ENCODE measurements at places on chromosomes 16 and 17.

- no peak for DNase-seq
Measured at GRCh38 chr16:17101646-17102045, 369.1 kb downstream of the XYLT1 start.

GRCh38 chr16:72894293-72895151 lies 153.4 kb downstream of the ZFHX3 start:
- DNase-seq = no peak

DNA sequence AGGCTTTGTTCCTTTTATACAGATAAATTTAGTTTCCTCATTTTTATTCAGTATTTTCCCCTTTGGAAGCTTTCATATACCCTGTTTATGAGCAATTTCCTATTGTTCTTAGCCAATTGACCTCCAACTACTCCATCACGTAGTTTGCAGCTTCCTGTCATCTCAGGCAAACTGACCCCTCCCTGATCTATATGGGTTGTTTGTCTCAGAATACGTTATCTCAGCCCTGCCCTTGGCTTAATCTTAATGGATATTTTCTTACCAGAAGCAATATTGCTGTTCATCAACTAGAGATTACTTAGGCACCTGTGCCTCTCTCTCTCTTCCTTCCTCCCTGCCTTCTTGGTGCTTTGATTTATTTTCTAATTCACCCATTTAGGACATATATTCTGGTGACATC lies 81.2 kb downstream of the ZNF18 start:
- no peak for DNase-seq

GRCh38 chr16:58678716-58679115 lies 5.9 kb downstream of the SLC38A7 start:
- no peak for DNase-seq

GRCh38 chr17:9028202-9028987 lies 7.1 kb downstream of the NTN1 start:
- DNase-seq = no peak

- no peak for DNase-seq
Measured at GRCh38 chr17:7729816-7730215, 12.3 kb downstream of the DNAH2 start.

GRCh38 chr16:72394526-72394925 lies 222.6 kb upstream of the PMFBP1 start:
- no peak for DNase-seq

DNA sequence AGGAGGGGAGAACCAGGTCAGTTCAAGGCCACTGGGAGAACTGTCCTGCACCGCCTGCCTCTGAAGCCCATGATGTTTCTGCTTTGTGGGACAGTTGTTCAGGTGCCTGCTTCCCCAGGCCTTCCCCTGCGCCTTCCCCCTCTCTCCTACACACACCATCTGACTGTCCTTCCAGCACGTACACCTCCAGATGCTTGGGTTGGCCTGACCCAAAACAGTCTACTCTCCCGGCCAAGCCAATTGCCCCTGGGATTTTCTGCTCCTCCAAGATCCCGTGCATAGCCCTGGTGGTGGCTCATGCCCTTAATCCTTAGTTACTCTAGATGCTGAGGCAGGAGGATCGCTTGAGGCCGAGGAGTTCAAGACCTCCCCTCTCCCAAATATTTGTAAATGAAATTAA lies 684 bp upstream of the RSAD1 start:
- no peak for DNase-seq

GRCh38 chr16:54341892-54342776 lies 55.5 kb upstream of the IRX3 start:
- no peak for DNase-seq

DNA sequence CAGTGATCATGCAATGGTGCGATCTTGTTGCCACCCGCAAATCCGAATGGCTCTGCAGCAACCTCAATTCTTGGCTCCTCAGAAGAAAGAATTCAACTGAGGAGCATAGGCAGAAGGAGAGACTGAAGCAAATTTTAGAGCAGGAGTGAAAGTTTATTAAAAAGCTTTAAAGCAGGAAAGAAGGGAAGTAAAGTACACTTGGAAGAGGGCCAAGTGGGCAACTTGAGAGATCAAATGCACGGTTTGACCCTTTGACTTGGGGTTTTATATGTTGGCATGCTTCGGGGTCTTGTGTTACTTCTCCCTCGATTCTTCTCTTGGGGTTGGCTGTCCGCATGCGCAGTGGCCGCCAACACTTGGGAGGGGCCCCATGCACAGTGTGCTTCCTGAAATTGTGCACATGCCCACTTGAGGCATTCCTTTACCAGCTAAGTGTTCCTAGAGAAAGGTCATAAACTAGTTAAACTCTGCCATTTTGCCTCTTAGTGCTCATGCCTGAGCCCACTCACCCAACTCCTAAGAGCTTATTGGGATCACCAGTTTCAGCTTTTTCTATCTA lies 36.7 kb downstream of the ZNRF1 start:
- no peak for DNase-seq

GRCh38 chr16:56357241-56357764 lies 68.0 kb downstream of the AMFR start:
- no peak for DNase-seq

- DNase-seq = no peak
Measured at GRCh38 chr17:3657874-3658783, 10.2 kb downstream of the TAX1BP3 start.

- no peak for DNase-seq
Measured at GRCh38 chr17:43979671-43980070, 24.8 kb upstream of the NAGS start.

DNA sequence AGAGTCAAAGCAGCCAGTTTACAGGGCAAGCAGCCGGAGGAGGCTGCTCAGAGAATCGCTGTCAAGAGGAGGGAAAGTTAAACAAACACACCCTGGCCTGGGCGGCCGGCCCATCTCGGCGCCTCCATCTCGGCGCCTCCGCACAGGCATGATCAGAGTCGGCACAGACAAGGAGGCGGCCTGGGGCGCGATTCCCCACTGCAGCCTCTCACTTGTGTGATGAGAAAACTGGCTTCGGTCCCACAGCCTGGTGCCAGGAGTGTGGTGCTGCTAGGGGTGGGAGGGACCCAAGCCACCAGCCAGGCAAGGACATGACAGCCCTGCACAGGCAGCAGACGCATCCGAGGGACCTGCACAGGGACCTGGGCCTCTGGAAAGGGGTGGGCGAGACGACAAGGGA lies 17.7 kb downstream of the SLC38A10 start:
- no peak for DNase-seq

DNA sequence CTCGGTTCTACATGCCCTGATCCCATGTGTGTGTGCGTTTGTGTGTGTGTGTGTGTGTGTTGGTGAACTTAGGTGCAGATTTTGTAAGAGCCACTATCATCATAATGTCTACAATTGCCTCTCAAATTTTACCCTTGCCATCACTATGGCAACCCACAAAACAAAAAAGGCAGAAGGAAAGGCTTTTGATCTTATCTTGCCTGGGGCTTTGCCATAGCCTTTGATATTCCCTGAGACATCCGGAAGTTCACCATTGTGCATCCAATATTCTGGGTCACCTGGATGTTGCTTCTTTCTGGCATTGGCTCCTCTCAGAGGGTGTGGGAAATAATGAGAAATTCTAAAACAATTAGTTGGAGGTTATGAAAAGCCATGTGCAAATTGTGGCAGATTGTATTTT lies 114.7 kb downstream of the HAPSTR1 start:
- DNase-seq = no peak

DNA sequence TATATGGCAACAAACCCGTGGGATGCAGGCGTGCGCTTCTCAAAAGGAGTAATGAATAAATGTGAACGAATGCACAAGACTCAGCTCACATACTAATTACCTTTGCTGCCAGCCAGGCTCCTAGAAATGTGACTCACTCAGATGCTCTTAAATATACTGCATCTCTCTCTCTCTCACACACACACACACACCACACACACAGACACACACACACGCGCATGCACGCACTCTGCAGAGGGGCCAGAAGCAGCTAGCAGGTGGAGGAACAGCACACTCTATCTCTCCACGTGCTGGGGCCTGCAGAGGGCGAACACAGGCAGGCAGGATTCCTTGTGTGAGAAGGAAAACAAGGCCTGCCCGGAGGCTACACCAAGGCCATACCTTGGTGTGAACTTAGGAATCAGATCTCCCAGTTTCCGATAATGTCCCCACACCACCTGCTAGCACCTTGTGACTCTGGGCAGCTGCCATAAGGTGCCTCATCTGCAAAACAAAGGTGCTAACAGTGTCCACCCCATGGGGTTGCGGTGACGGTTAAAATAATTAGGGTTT lies 5.3 kb downstream of the GPRC5B start:
- DNase-seq = no peak

DNA sequence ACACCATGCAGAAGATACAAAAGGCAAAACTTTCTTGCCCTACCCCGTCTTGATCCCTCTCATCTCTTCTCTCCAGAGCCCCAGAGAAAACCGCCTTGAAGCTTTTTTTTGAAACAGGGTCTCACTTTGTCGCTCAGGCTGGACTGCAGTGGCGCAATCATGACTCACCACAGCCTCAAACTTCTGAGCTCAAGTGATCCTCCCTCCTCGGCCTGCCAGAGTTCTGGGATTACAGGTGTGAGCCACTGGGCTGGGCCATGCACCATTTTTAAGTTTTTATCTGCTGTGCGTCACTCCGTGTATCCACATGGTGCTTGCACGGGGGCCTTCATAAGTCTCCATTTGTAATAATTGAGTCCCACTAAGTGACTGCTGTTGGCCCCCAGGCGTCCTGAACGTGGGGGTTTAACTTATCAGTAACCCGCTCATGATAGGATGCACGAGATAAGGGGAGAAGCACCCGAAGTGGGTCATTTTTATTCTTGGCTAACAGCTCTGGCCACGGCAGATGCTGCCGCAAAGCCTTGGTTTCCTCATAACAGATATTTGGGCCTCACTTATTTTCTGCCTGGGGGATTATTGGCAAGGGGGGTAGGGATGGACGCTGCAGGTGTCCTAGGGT lies 8.6 kb downstream of the DNAH17 start:
- DNase-seq = no peak

DNA sequence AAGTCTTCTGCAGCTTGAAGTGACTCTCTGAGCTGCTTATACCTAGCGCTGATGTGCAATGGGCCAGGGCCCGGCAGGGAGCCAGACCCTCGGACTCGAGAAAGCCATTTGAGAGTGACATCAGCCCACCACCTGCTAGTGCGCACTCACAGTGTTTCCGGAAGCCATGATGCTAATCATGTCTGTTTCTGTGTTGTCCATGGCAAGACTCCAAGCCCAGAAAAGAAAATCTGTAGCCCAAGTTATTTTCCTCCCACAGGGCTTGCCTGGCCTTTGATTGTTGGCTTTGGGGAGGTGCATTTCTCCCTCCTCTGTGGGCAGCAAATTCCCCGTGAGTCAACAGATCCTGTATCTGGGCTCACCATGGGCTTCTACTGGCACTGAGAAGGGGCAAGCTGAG lies 1.8 kb upstream of the CDRT4 start:
- DNase-seq = no peak

GRCh38 chr16:15571557-15571956 lies 71.4 kb downstream of the MARF1 start:
- no peak for DNase-seq

- DNase-seq = no peak
Measured at GRCh38 chr17:8417806-8418205, 17.9 kb upstream of the NDEL1 start.

GRCh38 chr16:24524855-24525677 lies 14.3 kb upstream of the RBBP6 start:
- no peak for DNase-seq

DNA sequence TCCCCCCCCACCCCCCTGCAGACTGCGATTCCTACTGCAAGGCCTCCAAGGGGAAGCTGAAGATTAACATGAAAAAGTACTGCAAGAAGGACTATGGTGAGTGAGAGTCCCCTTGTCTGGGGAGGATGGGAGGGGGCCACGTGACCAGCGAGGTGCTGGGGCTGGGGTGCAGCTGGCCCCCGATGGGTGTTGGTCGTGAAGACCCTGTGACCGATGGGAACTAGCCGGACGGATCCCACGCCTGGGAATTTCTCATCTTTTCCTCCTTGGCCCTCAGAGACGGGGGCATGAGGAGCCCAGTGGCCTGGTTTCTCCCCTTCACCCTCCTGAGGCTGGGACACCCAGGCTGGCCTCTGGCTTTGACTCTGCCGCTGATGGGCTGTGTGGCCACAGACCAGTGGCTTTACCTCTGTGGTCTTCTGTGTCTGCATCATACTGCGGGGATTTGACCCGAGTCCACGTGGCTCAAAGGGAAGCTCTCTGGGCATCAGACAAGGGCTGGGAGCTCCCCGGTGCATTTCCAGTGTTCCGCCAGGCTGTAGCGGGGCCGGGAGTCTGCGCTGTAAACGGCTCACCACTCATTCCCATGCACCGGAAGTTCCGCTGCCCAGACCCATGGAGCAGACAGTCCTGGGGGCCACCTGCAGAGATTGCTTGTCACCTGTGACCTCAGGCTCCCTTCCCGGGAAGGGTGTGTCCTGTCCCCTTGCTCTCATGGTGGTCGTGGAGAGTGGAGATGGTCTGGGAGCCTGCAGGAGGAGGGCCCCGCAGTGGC lies 200.0 kb downstream of the NTN1 start:
- DNase-seq = no peak

GRCh38 chr16:53022374-53022773 lies 30.3 kb downstream of the CHD9NB start:
- DNase-seq = no peak

DNA sequence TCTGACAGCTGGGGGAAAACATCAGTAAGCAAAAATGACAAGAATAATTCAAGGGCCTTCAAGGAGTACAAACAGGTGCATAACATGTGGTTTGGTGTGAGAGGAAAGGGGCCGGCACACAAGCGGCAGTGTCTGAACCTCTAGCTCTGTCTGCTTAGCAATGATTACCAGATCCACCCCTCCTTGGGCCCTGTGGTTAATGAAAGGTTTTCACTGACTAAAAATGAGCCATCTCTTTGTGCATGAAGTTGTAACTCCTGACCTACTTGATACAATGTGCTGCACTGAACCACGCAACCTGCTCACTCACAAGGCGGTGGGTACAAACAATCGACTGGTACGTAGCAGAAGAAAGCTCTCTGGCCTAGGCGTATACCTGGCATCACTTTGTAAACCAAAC lies 15.1 kb downstream of the FAM117A start:
- DNase-seq = peak; percentile 26

GRCh38 chr17:40597556-40598300 lies 32.5 kb upstream of the CCR7 start:
- DNase-seq = no peak

GRCh38 chr16:785563-786535 lies 2.3 kb downstream of the RPUSD1 start:
- DNase-seq = peak; percentile 40

GRCh38 chr16:85607321-85607765 lies 5.8 kb upstream of the GSE1 start:
- DNase-seq = no peak

DNA sequence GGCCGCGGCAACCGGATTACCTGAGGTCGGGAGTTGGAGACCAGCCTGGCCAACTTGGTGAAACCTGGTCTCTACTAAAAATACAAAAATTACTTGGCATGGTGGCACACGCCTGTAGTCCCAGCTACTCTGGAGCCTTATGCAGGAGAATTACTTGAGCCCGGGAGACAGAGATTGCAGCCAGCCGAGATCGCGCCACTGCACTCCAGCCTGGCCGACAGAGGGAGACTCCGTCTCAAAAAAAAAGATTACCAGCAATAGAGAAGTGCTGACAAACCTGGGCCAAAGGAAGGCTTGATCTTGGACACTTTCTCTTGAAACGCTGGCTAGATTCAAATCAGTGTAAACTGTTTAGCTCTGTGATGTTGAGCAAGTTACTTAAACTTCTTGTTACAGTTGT lies 4.3 kb downstream of the MT1H start:
- no peak for DNase-seq

- DNase-seq = no peak
Measured at GRCh38 chr16:85550953-85551924, 61.9 kb upstream of the GSE1 start.
